Ascending aorta (tissue), 2 donors: ENCODE measurements at places on chromosomes 2 and 18. TPM values are rescaled to one million over a fixed set of nuclear protein-coding genes. Genes with fewer than 3 reads are reported as not detected.
A peak's percentile ranks its signal among the peaks of the same experiment; 100 is the strongest.

- no peak for DNase-seq
Observed at GRCh38 chr2:206275312-206276055, 1.0 kb downstream of the ZDBF2 start.

- DNase-seq: no peak
Observed at GRCh38 chr18:77899972-77900754, 650.5 kb downstream of the GALR1 start.

DNA sequence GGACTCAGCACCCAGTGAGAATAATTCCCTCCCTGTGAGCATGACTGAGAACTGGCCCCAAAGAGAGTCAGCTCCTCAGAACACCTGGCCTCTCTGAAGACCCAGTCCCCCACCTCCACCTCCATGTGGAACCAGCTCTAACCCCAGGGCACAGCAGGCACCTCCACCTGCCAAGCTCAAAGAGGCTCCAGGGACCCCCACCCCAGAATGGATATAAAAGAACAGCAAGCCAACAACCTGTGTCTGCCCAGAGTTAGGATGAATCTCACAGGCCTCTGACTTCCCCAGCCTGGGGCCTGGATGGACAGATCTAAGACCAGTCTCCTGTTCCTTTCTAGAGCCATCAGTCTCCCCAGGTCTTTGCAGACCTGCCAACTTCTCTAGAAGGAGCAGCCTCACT, 498.5 kb downstream of the EIPR1 start:
- no peak for DNase-seq

- DNase-seq: no peak
Observed at GRCh38 chr2:27441958-27442919, at the start of gene KRTCAP3. KRTCAP3 (plus strand) TSS chr2:27442381; CDS start chr2:27442413, 32 bp downstream.

DNA sequence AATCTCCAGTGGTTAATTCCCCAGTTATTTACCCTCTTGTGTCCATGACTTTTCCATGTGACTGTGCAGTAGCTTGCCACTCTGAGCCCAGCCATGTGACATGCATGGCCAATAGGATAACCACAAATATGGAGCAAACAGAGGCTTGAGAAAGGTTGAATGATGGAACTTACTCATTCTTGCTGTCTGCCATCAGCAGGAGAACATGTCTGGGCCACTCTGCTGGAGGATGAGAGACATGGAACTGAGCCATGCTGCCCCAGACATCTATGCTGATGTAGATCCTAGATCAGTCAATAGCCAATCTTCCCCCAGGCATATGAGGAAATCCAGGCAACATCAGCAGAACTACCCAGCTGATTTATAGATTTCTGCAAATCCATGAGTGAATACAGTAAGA, 992.3 kb upstream of the FANCL start:
- no peak for DNase-seq

The UPP2 gene
- total RNA-seq: not detected

The ZC3H8 gene
- total RNA-seq: 0.11 TPM

DNA sequence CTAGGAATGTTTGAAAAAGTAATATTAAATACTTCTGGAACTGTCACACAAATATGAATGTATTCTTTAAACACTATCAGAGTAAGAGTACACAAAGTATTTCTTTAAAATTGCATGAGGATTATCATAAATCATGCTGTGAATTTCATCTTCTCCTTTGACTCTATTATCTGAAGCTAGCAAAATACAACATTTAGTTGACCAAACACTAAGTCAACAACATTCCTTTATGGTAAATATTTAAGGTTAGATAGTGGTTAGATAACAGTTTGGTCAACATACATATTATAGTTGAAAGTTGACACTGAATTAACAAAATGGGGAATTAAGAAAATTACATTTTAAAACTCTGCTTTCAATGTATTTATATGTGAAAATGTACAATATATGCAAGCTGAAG, 72.1 kb upstream of the GRB14 start:
- DNase-seq: no peak

DNA sequence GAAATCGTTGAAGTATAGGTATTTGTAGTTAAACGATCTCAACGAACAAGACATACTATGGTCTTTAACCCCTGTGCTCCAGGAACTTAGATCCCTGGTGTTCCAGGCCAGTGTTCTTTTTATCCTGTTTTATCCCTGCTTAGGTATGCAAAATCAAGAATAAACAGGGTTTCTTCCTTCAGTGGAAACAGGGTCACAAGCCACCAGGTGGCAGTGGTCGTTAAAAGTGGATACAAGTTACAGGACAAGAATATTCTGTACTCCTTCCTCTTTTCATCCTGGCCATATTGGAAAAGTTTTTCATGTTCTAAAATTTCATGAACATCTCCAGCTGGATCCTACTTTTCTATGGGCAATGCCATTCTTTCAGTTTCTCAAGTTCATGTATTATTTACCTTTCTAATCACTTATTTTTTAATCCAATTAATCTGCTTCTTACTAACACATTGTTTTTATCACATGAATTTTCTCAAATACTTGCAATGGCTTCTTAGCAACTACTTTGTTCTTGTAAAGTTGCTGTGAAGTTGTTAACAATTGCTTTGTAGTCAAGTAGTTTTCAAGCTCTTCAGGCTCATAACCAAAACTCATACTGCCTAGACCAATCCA, 16.4 kb upstream of the HNMT start:
- peak; percentile 15 for DNase-seq

The HNRNPLL gene
- total RNA-seq: 10.6 TPM

DNA sequence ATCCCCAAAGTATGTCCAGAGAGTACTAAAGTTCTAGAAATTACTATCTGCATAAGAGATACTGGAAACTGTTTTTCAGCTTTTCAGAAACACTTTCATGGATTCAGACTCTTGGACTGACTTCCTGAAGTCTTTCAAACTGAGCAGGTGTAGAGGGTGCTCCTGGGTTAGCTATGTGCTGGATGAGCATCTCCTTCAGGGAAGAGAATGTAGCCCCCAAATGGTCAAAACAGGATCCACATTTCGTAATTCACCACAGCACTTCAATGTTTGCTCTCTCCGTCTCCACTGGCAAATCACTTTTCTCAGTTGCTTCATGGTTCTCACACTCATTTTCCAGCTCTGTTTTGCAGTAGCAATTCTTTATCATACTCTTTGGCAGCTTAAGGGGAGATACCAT, 23.2 kb upstream of the SATB2 start:
- DNase-seq: no peak

DNA sequence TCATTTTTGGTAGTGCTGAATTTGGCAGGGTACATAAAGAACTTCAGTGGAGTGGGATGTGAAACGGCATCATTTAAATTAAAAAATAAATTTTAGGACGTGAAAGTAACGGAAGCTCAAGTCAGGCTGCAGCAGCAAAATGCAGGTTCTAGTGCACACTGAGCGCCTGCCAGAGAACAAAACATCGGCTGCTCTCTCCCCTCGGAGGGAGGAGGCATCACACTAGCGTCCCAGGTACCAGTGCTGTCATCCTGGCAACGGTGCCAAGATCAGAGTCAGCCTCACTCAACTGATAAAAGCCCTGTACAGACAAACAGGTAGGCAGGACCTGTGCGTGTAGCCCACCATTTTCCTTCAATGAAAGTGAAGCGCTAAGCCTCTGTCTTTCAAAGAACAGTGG, 261.5 kb downstream of the PTGR3 start:
- DNase-seq: no peak

DNA sequence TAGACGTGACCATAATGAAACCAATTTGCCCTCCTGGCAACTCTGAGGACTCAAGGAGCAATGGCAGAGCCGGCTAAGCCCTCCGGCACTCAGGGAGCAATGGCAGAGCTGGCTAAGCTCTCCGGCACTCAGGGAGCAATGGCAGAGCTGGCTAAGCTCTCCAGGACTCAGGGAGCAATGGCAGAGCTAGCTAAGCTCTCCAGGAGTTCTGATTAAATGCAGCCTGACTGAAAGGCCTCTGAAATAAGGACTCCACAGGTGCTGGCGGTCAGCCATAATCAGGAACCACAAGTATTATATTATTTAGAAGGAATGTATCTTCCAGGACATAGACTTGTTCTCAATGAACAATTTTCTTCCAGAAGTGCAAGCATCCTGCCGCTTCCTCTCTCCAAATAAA, 65.2 kb downstream of the C2orf76 start:
- DNase-seq: no peak
